ENCODE measurements at places on chromosomes 4 and X.

- DNase-seq, result no peak
Measured at GRCh38 chr4:85548116-85548515, 73.2 kb downstream of the ARHGAP24 start.

GRCh38 chr4:71545168-71545567 lies 206.3 kb downstream of the SLC4A4 start:
- no peak for DNase-seq

DNA sequence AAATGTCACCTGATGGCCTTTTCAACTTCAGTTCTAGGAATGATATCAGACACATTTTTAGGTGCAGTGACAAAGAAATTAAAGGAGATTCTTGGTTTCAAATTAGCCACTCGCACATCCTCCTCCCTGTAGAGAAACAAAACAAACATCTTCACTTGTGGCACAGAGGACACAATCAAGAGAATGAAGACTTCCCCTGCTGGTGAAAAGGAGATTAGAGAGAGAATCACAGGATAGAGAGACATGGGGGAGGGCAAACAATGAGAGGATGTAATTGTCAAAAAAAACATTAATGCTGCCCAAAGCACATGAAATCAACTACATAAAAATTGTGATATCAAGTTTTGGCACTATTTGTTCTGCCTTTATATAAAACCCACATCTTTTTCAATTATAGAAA lies 34.5 kb downstream of the ACE2 start:
- no peak for DNase-seq

DNA sequence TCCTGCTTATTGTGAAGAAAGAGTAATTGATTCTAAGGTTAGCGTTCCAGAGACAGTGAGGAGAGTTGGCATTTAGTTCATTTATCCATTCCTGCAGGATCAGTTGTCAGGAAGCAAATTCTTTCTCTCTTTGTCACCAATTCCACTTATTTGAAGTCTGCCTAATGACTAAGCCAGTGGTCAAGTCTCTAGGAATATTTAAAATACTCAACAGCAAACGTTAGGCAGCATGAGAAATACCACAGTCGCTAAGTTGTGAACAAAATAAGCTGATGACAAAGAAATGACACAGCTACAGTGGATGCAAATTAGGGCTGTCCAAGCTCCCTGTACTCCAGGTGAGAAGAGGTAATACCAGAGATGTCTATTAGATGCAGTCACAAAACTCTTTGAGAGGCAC lies 6.6 kb upstream of the MAGEB17 start:
- DNase-seq, result no peak

DNA sequence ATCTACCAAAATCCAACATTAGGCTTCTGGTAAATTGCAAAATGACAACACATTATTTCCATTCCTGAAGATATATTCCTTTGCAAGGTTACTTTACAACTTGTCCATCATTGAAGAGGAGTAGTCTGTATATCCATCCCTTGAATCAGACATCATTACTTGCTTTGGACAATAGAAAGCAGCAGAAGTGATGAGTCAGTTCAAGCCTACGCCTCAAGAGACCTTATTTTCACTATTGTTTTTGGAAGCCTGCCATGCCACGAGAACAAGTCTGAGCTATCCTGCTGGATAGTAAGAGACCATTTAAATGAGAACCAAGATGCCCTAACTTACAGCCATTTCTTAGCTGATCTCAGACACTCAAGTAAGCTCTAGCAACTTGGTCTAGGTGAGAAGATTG lies 246.0 kb upstream of the HHIP start:
- no peak for DNase-seq

DNA sequence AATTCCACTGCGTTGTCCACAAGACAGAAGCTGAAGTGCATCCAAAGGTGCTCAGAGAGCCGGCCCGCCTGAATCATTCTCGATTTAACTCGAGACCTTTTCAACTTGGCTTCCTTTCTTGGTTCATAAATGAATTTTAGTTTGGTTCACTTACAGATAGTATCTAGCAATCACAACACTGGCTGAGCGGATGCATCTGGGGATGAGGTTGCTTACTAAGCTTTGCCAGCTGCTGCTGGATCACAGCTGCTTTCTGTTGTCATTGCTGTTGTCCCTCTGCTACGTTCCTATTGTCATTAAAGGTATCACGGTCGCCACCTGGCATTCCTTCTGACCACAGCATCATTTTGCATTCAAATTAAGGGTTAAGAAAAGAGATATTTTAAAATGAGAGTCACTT lies 115.5 kb downstream of the NFKB1 start:
- DNase-seq, result no peak

GRCh38 chr4:31124008-31124585 lies 403.9 kb downstream of the PCDH7 start:
- no peak for DNase-seq

GRCh38 chrX:153456161-153456560 lies 10.3 kb upstream of the TREX2 start:
- no peak for DNase-seq

- no peak for DNase-seq
Measured at GRCh38 chrX:154489182-154489581, 1.2 kb downstream of the SLC10A3 start.

DNA sequence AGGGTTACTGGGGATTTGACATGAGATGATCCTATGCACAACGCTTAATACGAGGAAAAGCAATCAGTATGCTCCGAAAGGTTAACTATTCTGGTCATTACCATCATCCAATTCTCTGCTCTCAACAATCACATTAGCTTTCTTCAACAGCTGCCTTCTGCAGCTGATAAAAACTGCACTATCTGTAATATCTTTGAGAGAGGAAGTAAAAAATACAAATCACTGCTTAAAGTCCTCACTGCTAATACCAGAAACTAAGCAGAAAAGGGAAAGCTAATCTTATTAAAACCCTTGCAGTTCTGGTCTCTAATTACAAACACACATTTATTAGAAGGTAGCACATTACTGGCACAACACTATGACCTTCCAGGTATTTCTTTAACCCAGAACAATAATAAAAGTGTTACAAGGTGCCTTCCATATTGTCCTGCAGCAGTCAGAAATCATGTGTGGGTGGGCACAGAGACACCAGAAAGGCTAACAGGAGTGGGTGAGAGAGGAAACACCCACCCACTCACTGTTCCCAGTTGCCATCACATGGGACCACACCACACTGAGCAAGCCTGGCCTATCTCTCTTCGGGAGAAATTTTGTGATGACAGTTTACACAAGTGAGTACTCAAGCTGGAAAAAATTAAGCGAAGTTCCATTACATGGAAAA lies 71.0 kb downstream of the RELL1 start:
- DNase-seq, result no peak

- no peak for DNase-seq
Measured at GRCh38 chrX:31271615-31272471, 200.0 kb upstream of the FTHL17 start.

DNA sequence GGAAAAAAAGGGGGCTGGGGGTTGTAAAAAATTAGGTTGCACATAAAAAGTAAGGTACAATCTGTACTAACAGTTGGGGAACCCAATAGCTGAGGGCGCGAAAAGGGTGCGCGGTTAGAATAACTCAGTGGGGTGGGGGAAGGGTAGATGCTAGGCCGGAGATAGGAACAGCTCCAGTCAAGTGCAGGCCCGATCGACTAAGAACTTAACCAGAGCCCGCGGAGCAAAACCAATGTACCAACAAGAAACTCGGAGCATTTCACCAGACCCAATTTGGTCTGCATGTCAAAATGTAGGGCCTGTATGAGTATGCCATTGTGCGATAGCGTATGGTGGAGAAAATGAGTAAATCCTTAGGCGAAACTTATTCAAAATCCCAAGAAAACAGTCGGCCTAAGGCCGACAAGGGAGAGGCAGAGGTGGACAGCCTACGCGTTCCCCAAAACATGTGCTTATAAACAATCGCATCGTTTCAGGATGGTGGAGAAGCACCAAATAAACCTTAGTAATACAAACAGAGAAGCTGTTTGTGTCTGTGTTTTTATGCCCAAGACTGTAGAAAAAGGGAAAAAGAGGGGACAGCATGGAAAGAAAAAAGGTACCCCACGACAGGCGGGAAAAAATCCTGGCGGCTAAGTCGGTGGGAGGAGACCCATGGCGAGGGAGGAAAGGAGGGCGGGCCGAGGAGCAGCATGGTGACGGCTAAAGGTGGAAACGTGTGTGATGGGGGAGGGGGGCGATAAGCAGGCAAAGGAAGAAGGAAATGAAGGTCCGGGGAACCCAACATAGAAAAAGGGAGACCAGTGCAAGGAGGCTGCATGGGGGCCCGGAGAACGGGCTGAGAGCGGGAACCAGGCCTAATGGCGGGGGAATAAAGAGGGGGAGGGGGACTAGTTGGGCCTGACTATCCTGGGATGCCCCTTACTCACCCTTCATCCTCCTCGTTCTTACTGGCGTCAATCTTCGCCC lies 990 bp downstream of the HNRNPD start:
- DNase-seq, result no peak

GRCh38 chrX:137651647-137652046 lies 85.7 kb downstream of the ZIC3 start:
- DNase-seq, result no peak

DNA sequence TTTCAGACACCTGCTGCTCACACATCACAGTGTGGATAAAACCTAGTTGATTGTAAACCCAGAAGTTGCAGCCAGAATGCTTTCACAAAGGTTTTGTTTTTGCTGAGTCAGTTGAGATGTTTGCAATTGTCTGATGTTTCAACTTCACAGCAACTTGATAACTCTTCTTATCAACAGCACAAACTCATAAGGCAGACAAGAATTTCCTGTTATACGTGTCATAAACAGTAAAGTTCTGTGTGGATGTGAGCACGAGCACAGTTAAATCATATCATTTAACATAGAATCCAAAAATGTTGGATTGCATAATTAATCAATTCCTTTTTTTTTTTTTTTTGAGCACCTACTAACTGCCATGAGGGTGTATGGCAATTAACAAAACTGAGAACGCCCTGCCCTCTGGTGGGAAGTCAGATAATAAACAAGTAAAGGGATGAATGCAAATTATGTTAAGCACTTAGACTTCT lies 512.2 kb downstream of the PDHA2 start:
- no peak for DNase-seq

- DNase-seq, result no peak
Measured at GRCh38 chr4:1463088-1463926, 57.1 kb upstream of the NKX1-1 start.

- DNase-seq, result no peak
Measured at GRCh38 chr4:9762823-9763475, 18.5 kb upstream of the DRD5 start.

- DNase-seq, result no peak
Measured at GRCh38 chr4:109359040-109359646, 56.7 kb upstream of the COL25A1 start.

GRCh38 chr4:8710946-8711345 lies 118.4 kb downstream of the CPZ start:
- DNase-seq, result no peak

DNA sequence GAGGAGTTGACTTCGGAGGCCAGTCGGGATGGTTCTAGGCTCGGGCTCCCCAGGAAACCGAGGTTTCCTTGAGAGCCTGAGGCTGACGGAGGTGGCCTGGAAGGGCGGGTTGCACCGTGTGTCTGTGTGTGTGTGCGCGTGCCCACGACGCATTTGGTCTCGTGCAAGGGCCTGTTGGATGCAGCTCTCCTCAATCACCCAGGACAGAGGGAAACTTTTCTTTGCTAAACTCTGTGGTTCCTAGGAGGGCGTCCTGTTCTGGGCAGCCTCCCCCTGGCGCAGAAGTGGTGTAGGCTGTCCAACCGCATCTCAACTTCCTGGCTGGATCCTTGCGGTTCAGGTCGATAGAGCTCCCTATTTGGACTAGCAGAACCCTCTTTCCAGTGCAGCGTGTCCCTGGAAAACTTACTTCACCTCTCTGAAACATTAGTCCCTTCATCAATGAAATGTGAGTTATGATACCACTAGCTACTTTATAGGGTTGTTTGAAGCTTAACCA lies 973 bp downstream of the STK32B start:
- no peak for DNase-seq

GRCh38 chr4:101972791-101973190 lies 182.3 kb downstream of the BANK1 start:
- DNase-seq, result no peak

DNA sequence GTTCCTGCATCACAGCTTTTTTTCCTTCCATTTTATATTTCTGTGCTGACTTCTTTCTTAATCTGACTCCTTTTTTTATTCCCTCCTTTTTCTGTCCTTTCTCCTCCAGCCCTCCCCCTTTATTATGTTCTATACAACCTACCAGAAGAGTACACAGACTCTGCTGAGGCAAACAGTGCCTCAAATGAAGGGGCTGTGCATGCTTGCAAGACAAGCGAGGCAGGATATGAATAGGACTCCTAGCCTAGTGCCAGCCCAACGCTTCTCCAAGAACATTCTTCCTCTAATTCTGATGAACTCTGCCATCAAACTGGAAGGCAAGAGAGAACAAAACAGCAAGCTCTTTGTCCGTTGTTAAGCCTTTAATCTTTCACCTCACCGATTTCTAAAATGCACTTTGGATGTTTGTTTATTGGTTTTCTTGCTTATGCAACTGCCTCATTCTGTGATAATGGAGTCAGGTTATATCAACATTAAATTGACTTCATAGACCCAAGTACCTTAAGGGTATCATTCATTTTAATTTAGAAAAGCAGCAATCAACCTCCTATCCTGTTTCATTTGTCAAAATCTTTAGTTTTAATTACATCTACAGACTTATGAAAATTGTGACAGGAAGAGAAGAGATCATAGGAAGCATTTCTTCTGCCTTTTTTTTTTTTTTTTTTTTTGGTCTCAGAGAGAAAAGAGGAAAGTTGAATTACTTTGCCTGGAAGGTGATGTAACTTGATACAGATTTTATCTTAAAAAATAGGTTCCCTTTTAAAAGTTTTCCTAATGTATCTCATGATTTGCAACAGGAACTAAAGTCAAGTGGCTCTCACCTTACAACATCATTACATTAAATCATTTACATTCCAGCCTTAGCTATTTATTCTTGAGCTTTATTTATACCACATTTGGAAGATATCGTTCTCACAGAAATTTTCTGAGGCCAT lies 284.7 kb upstream of the FTHL17 start:
- DNase-seq, result no peak

GRCh38 chrX:40468033-40468846 lies 112.5 kb upstream of the ATP6AP2 start:
- DNase-seq, result no peak

DNA sequence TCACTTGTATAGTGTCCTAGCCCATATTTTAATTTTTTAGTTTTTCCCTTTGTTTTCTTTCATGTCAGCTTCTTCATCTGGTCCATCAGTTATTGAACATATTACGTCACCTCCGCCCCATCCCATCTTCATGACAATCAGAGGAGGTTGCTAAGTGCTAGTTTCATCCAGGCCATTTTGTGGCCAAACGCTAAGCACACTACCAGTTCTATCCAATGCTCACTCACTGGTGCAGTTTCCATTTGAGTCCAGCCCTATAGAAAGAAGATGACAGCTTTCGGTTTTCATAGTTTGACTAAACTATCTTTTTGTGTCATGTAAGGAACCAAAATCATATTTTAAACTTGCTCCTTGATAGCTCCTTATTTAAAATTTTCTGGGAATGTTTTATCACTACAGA lies 304.2 kb downstream of the TENM3 start:
- DNase-seq, result no peak
